Activated T-cell treated with anti-CD3 and anti-CD28 coated beads, Interleukin-2, amount 50 U/mL, for 24 hours (primary cell): ENCODE measurements at places on chromosomes 16 and 17.

- no peak for DNase-seq
These were observed 143.0 kb downstream of the XYLT1 start for GRCh38 chr16:17327664-17328335.

GRCh38 chr16:7089751-7090150, 242.9 kb upstream of the RBFOX1 start:
- DNase-seq = no peak

DNA sequence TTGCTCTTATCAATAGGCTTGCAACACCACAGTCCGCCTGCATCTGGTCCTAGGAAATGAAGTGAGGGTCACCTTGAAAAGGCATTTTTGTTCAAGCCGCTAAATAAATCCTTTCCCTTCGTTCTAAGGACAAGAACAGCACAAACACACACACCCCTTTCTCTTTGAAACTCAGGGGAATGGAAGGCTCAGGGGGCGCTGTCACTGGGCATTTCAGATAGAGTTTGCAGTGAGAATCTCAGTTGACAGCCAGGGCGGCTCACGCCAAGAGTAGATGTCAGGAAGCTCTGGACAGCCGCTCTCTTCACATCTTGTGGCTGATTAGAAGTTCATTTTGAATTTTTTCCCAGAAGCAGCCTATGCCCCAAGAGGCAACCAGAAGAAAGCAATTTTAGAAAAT, 39.8 kb downstream of the ABAT start:
- DNase-seq = no peak

DNA sequence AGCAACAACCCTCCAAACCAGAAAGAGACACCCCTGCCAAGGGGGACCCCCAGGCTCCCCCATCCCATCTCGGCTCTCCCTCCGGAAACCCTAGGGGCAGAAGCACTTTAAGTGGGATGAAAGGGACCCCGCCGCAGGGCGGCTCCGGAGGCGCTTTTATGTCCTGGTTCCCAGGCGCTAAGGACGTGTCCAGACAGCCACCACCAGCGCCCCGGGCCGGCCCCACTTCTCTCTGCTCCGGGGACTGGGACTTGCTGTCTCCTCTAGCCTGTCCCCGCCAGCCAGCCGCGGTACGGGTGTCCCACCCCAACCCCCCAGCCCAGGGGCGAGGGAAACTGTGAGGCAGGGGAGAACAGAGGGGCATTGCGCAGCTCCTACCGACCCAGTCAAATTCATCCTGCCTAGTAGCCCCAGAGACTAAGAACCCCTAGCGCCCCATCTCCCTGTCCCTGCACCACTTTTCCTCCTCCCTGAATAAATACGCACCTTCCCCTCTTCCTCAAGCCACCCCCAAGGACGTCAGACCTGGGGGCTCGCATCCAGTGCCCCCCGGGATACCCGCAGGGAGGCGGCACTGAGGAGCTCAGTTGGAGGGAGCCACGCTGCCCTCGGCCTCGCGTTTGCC, 4.1 kb downstream of the SP6 start:
- no peak for DNase-seq

- no peak for DNase-seq
These were observed 6.0 kb downstream of the PDP2 start for GRCh38 chr16:66886321-66886720.

DNA sequence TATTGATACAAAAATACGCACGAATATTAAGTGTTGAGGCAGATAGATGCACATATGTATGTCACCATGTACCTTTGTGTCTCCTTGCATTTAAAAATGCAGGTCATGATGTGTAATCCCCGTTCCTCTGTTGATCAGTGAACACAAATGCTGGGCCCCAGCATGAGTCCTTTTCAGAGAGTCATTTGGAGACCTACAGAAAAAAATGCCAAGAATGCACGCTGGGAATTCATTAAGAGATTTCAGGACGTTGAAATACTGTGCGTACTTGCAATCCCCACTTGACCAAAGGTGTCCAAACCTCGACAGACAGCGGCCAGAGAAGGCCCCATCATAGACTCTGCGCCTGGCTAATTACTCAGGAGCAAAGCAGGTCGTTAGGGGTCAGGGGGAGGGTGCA, 496.0 kb downstream of the MAF start:
- no peak for DNase-seq

DNA sequence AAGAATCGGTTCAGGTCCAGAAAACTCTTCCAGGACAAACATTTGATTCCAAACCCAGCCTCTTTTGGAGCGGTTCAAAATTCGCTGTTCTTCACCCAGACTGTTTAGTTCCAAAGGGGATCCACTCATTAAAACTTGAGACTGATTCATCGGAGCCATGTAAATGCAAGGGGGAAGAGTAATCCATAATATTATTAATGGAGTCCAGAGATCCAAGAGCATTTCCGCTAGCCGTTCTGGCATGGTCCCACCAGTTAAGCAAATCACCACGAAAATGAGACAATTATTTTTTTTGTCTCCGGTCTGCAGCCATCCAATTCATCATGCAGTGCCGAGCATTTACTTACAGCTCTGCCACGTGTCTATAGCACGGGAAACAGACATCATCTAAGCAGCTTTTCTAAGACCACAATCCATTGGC, 15.1 kb downstream of the CDH8 start:
- no peak for DNase-seq

DNA sequence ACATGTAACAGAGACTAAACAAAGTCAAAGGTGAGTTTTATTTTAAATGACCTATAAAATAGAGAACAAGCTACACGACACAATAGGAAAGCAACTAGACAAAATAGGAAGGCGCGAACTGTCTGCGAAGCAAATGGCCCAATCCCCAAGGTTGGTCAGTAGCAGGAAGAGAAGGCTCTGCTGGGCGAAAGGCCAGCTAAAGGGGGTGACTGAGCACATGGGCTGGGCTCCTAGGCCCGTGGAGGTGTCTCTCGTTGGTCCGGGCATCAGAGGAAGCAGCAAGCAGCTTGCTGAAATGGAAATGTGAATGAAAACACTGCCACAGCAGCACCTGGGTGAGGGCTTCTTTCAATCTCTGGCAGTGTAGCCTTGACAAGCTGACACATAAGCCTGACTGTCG, 129.4 kb downstream of the ZNF778 start:
- no peak for DNase-seq

DNA sequence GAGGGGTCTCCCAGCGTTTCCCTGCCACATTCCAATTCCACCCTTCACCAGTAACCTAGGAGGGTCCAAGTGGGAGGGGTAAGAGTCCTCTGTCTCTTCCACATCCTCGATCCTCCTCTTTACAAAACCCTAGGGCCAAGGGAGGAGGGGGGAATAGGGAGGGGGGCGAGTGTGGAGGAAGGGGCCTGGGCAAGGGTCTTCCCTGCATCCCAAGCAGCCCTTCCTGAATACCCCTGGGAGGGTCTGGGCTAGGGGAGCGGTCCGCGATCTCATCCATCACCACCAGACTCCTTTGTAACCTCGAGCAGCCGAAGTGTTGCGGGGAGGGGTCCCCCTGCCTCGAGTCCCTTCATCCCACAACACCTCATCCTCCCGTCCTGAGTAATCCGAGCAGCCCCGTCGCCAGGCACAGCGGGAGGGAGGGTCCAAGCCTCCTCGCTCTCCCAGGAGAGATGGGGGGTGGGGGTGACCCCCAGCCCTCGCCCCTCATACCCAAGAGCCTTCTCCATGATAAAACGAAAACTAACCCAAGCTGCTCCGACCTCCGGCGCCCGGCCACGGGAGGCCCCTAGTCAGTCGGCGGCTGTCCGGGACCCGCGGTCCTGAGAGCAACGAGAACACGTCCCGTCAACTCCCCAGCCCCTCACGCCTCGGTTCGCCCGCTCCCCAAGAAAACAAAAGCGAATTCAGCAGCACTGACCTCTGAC, 502 bp downstream of the SMPD3 start:
- DNase-seq = no peak

GRCh38 chr16:81765111-81765919, 13.8 kb upstream of the PLCG2 start:
- DNase-seq = no peak

DNA sequence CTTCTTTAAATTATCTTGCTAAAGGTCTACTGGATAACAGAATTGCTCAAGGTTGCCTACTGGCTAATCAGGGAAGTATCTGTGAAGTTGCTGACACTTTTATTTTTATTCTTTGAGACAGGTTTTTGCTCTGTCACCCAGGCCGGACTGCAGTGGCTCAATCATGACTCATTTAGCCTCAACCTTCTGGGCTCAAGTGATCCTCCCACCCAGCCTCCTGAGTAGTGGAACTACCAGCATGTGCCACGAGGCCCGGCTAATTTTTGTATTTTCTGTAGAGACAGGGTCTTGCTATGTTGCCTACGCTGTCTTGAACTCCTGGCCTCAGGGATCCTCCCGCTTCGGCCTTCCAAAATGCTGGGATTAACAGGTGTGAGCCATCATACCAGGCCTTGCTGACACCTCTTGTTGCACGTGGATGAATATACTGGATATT, 43.1 kb downstream of the GLG1 start:
- DNase-seq = no peak

- no peak for DNase-seq
These were observed 451.5 kb downstream of the TOX3 start for GRCh38 chr16:52095471-52095870.

DNA sequence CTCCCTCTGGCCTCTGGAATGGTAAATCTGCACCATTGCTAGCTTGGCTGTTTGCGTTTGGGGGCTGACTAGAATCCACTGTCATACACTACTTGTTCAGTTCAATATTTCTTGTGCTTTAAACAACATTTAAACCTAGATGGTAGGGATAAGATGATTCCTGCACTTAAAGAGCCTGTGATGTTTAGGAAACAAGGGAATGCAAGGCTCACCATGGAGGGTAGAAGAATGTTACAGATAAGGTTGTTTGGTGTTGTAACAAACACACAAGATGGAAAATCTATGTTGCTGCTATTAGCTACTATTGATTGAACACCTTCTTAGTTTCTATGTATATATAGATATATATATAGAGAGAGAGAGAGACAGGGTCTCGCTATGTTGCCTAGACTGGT, 31.4 kb downstream of the YPEL2 start:
- DNase-seq = no peak

- no peak for DNase-seq
These were observed 77.3 kb downstream of the DNAH17 start for GRCh38 chr17:78499715-78500540.

- no peak for DNase-seq
These were observed 2.8 kb upstream of the MSRB1 start for GRCh38 chr16:1945559-1946391.
